ENCODE measurements at places on chromosomes 2 and 18.

DNA sequence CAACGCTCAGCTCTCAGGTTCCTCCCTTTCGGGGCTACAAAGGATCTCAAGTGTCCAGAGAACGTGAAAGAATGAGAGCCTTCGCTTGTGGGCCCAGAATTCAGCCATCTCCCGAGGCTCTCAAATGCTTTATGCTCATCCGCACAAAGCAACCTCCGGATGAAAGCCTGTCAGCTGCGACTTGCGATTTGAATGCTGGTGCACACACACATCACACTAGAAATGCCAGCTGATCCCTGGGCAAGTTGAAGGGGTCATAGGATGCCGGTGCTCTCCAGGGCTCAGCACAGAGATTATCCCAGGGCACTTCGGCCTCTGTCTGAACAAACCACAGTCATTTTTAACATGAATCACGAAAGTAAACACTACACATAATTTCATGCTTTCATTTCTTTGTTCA, 141.8 kb upstream of the MYT1L start:
- peak; percentile 7 for DNase-seq

DNA sequence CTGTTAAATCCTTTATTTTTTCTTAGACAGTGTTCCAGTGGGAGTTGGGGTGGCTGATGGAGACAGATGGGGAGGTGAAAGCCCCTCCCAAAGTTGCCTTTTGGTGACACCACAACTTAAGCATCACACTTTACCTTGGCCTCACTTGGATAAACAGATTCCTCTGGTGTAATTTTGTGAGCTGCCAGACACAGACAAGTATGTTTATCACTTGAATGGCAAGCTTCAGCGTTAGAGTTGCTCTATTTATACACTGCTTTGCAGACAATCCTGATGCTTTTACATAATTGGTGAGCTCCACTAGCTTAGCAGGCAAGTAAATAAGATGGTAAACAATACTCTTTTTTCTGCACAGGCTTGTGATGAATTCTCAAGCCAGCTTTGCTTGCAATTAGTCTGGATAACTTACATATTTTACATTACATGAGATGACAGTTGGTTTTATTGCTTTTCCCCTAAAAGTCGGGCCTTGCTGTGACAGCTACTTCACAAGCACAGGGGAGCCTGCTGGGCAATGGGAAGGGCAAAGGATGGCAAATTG, 226.2 kb downstream of the SLC8A1 start:
- DNase-seq = no peak

DNA sequence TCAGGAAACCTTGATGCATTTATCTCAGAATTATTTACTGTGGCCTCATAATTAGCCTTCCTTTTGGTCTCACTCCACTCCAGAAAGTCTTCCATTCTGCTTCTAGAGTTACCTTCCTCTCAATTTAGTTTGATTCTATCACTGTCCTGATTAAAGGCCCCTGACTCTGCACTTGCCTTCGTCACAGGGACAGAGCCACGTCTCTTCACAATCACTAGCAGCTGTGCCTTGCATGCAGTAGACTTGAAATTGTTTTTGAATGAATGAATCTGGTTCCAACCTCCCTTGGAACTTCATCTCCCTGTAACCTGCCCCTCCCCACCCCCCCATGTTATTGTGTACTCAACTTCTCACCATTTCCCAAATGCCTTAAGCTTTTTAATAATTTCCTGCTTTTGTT, 52.4 kb downstream of the OSBPL6 start:
- DNase-seq = no peak

DNA sequence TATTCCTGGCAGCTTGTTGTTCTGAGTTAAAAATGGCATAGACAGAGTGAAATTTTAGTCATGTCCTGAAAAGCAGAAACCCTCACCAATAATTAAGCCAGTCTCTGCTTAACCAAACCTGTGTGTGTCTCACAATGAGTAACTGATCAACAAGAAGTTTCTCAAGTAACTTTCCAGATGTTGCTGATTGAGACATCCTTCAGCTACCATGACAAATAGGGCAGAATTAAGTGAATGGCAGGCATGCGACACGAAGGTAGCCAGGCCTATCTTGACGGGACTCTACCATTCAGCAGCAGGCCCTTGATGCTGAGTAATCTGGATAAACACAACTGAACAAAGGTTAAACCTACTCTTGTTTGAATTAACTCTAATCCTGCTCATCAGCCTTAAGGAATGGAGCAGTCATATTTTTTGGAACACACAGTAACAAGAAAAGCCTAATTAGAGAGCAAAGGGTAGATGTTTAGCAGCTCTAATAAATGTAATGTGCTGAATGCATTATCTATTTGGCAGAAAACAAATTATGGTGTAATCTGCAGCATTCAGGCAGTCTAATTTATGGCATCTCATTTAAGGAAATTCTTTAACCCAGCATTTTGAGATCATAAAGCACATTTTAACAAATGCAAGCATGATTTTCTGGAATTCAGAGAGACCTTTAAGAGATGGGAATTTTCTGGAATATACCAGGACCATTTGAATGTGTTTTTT, 159.5 kb upstream of the EPHA4 start:
- no peak for DNase-seq

- DNase-seq = no peak
Measured at GRCh38 chr18:46369323-46369722, 265.1 kb downstream of the HAUS1 start.
